ENCODE measurements at places on chromosomes 5 and 9.

DNA sequence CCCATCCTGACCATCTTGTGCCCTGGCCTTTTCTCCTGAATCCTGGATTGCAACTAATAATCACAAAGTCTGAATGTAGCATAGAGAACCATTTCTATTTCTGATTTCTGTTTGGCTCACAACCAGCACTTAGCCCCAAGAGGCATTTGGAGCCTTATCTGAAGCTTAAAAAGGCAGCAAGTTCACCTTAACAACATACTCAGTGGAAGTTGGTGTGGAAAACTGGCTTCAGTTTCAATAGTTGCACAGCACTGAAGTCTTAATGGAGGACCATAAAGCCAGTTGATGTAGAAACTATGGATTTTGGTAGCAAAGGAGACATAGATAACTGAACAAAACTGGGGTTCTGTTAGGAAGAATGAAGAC, 574.1 kb downstream of the PSAT1 start:
- no peak for DNase-seq

DNA sequence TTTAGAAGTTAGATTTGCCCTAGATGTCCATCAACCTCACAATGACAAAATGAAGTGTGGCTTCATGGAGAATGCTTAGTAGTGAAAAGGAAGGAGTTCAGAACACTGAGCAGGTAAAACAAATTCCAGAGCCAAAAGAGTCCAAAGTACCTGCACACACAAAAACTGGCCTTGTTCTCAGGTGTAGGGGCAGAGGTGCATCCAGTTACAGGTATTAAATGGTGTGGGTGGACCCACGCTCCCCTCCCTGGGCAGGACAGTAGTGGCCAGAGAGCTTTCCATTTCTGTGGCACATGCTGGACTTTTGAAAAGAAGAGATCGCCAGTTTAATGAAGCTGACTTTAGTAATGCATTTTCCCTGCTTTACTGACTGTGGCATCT, 47.2 kb downstream of the SECISBP2 start:
- DNase-seq: no peak

GRCh38 chr5:136030956-136031611, 2.3 kb downstream of the TGFBI start:
- DNase-seq: no peak

- no peak for DNase-seq
These were observed 268.7 kb upstream of the PAPPA start for GRCh38 chr9:115884846-115885245.

DNA sequence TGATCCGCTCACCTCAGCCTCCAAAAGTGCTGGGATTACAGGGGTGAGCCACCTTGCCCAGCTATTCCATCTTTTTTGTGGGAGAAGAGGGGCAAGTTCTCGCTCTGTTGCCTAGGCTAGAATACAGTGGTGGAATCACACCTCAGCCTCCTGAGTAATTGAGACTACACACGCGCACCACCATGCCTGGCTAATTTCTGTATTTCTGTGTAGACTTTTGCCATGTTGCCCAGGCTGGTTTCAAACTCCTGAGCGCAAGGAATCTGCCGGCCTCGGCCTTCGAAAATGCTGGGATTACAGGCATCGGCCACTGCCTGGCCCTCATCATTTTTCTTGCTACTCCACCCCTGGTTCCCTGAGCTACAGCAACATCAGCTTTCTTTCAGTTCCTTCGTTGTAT, 2.8 kb upstream of the NOL6 start:
- DNase-seq: no peak

- DNase-seq: no peak
These were observed 29.7 kb downstream of the DCAF12 start for GRCh38 chr9:34096751-34097150.

DNA sequence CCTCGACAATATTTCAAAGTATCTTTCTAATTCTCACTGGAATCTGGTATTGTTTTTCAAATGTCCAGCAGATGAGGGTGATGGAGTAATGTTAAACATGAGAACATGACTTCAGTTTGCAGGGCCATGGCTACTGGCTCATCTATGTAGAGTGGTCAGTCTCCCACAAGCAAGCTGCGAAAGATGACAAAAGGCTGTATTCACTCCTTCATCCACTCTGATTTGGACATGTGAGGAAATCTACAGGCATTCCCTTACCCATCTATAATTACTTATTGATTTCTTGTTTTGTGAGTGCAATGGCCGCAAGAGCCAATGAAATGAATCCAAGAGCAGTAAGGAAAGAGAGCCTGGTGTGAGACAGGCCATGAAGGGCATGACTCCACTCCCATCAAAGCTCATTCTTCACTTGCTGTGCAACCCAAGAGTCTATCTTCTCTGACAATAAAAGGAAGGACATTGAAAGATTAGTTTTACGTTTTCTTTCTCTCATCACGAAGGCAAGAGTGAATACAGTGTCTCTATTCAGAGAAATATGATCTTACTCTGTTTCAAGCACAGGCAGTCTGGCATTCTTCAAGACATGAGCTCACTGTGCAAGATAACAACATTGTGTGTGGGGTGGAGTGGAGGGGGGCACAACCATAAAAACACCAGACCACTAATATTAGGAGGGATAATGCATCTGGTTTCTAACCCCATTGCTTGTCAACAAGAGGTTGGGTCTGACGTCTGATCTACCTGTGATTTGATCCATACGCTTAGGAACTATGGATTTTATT, 249.6 kb upstream of the DAP start:
- DNase-seq: no peak

DNA sequence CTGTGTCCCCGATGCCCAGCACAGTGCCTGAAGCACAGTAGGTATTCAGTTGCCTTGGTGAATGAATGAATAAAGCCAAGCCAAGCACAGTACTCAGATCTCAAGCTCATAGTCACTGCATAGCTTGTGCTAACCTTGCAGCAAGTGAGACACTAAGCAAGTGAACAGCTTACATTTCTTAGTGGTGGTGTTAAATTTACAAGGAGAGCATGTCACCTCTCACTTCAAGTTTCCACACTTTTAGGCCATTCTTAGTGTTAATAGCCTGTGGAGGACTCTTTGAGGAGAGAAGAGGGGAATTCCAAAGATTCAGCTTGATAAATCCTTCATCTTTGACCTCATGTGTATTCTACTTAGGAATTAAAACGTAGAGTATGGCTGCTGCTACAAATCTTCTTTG, 104.7 kb downstream of the C9orf152 start:
- no peak for DNase-seq

GRCh38 chr5:39448506-39449128, 23.8 kb upstream of the DAB2 start:
- no peak for DNase-seq

DNA sequence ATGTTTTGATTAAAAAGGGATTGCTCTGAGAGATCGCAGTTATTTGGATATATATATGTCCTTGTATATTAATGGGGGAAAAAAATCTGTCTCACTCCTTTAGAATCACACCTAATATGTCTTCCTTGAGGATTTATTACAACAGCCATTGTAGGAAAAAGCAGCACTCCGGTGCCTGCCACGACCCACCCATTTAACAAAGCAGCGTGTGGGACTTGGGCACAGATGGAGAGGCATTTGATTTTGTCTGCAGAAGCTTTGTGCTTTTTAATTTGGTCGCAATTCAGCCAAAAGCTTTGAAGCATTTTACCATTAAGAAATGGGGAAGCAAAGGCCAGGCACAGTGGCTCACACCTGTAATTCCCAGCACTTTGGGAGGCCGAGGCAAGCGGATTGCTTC, 159.2 kb downstream of the SMARCA2 start:
- DNase-seq: no peak

GRCh38 chr5:120527251-120527650, 63.2 kb downstream of the PRR16 start:
- DNase-seq: no peak

DNA sequence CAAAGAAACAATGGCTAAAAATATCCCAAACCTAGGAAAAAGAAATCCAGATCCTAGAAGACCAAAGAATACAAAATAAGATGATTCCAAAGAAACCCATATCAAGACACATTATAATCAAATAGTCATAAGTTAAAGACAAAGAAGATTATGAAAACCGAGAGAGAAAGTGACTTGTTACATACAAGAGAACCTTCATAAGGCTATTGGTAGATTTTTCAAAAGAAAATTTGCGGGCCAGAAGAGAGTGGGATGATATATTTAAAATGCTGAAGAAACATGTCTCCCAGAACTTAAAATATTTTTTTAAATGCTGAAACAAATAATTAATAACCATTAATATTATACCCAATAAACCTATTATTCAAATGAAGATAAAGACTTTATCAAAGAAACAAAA, 687.3 kb downstream of the TLE4 start:
- DNase-seq: no peak
